ENCODE measurements at places on chromosomes 12 and 14.

- peaks cover 5% of the 10 kb centered on the region for H3K36me3 ChIP-seq
- peak overlapping the region; percentile 89 for H3K4me3 ChIP-seq
- H3K27me3 ChIP-seq: peaks cover 26% of the 10 kb centered on the region
- no peak overlapping the region for H3K27ac ChIP-seq
- no peak for DNase-seq
These were observed 48.8 kb downstream of the LRCOL1 start for GRCh38 chr12:132561427-132562156.

- no peak overlapping the region for H3K27ac ChIP-seq
- no peaks in the 10 kb centered on the region for H3K4me1 ChIP-seq
- H3K36me3 ChIP-seq: no peaks in the 10 kb centered on the region
These were observed 28.2 kb upstream of the AMIGO2 start for GRCh38 chr12:47107926-47108325.

GRCh38 chr12:14072987-14073386 is 91.6 kb upstream of the GRIN2B start:
- no peak overlapping the region for H3K4me3 ChIP-seq
- DNase-seq: no peak
- H3K36me3 ChIP-seq: no peaks in the 10 kb centered on the region
- H3K4me1 ChIP-seq: no peaks in the 10 kb centered on the region
- no peaks in the 10 kb centered on the region for H3K27me3 ChIP-seq
- no peak overlapping the region for H3K27ac ChIP-seq

- no peaks in the 10 kb centered on the region for H3K27me3 ChIP-seq
- no peak overlapping the region for H3K4me3 ChIP-seq
- peaks cover 10% of the 10 kb centered on the region for H3K36me3 ChIP-seq
- H3K27ac ChIP-seq: no peak overlapping the region
- DNase-seq: no peak
- no peaks in the 10 kb centered on the region for H3K4me1 ChIP-seq
These were observed 12.2 kb downstream of the POLR3B start for GRCh38 chr12:106369624-106370346.

DNA sequence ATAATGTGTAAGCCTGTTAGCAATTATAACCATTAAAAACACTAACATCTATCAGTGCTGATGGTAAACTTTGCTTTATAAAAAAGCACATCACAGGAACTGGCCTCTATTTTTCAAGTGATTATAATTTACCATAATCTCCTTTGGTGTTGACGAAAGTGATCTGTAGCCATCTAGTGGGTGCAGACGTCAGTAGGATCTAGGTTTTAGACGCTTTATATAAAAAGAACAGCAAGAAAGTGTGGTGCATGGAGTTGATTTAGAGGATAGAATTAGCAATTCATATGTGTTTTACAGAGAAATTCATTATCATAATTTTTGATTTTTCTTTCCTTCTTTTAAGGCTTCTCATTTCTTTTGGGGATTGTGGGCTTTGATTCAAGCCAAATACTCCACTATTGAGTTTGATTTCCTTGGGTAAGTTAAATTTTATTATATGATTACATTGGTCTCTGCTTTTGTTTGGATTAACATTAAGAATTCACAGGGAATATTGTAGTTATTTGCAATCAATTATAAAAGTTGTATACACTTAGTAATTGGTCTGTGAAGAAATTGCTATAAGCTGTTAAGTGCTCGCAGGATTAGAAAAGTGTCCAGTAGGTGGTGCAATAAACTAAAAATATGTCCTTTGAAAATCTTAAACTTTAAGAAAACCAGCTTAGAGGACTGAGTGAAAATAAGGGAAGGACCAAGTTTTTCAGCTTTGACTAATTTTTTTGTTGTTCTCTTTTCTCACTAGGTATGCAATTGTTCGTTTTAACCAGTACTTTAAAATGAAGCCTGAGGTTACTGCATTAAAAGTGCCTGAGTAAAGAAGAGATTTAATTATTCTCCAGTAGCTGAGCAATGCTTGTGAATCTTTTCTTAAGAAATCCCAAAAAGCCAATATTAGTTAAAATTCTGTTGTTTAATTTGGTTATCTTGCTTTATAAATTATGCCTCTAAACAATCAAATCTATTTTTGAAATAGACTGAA is 59.5 kb downstream of the ETNK1 start:
- H3K4me1 ChIP-seq: no peaks in the 10 kb centered on the region
- no peak for DNase-seq
- H3K27me3 ChIP-seq: no peaks in the 10 kb centered on the region
- H3K27ac ChIP-seq: no peak overlapping the region
- H3K36me3 ChIP-seq: peaks cover 2% of the 10 kb centered on the region

DNA sequence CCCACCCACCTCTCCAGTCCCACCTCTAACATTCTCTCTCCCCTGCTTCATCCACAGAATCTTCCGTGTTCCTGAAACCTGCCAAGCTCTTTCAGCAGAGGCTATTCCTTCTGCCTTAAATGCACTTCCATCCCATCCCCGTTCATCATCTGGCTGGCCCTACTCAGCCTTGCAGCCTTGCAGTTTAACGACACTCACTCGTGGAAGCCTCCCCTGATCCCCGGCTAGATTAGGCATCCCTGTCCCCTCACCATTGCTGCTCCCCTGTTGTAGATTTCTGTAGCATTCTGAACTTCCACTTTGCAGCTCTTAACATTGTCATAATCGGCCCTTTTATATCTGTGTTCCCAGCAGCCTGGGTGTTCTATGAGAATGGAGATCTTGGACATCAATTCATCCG is 280.5 kb upstream of the NOS1 start:
- H3K27ac ChIP-seq: no peak overlapping the region
- no peaks in the 10 kb centered on the region for H3K27me3 ChIP-seq
- H3K4me1 ChIP-seq: peaks cover 2% of the 10 kb centered on the region

DNA sequence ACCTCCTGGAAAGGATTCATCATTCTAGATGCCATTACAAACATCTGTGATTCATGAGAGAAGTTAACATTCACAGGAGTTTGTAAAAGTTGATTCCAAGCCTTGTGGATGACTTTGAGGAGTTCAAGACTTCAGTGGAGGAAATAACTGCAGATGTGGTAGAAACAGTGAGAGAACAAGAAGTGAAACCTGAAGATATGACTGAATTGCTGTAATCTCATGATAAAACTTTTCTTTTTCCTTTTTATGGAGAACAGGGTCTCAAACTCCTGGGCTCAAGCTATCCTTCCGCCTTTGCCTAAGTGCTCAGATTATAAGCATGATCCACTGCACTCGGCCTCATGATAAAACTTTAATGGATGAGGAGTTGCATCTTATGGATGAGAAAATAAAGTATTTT is 64.5 kb upstream of the GTF2A1 start:
- DNase-seq: no peak
- H3K36me3 ChIP-seq: no peaks in the 10 kb centered on the region
- peaks cover 4% of the 10 kb centered on the region for H3K4me1 ChIP-seq
- no peaks in the 10 kb centered on the region for H3K27me3 ChIP-seq

GRCh38 chr14:104401785-104402184 is 177.8 kb upstream of the C14orf180 start:
- no peak overlapping the region for H3K27ac ChIP-seq
- H3K27me3 ChIP-seq: no peaks in the 10 kb centered on the region
- no peak overlapping the region for H3K4me3 ChIP-seq
- H3K36me3 ChIP-seq: no peaks in the 10 kb centered on the region
- H3K4me1 ChIP-seq: no peaks in the 10 kb centered on the region

- no peak overlapping the region for H3K4me3 ChIP-seq
- no peaks in the 10 kb centered on the region for H3K36me3 ChIP-seq
- no peak for DNase-seq
- H3K27ac ChIP-seq: no peak overlapping the region
- H3K4me1 ChIP-seq: peaks cover 3% of the 10 kb centered on the region
These were observed 867.5 kb upstream of the TMEM132C start for GRCh38 chr12:127399451-127399850.

DNA sequence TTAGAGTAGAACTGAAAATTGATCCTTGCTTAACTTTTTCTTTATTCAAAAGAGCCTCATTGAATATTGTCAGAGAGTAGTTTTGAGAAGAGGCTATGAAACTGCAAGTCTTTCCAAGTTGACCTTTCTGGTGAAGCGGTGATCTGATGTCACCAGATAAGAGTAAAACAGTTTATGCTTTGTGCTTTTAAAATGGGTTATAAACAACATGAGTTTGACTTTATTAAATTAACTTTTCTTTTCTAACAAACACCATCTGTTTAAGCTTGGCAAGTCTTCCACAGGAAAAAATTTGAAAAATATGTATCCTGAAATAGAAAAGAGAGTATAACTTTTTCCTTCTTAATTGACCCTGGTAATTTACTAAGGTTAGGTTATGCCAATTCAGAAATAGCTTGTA is 408.7 kb upstream of the NOVA1 start:
- H3K4me1 ChIP-seq: no peaks in the 10 kb centered on the region
- H3K27me3 ChIP-seq: no peaks in the 10 kb centered on the region
- H3K36me3 ChIP-seq: no peaks in the 10 kb centered on the region
- no peak overlapping the region for H3K27ac ChIP-seq
- DNase-seq: no peak

- no peak overlapping the region for H3K27ac ChIP-seq
- H3K4me3 ChIP-seq: no peak overlapping the region
- H3K27me3 ChIP-seq: no peaks in the 10 kb centered on the region
These were observed 312.6 kb downstream of the BCL11B start for GRCh38 chr14:98959410-98959809.

GRCh38 chr14:95527387-95528002 is 7.4 kb upstream of the GLRX5 start:
- H3K4me3 ChIP-seq: no peak overlapping the region
- no peaks in the 10 kb centered on the region for H3K27me3 ChIP-seq
- no peaks in the 10 kb centered on the region for H3K4me1 ChIP-seq
- no peak overlapping the region for H3K27ac ChIP-seq
- DNase-seq: no peak

DNA sequence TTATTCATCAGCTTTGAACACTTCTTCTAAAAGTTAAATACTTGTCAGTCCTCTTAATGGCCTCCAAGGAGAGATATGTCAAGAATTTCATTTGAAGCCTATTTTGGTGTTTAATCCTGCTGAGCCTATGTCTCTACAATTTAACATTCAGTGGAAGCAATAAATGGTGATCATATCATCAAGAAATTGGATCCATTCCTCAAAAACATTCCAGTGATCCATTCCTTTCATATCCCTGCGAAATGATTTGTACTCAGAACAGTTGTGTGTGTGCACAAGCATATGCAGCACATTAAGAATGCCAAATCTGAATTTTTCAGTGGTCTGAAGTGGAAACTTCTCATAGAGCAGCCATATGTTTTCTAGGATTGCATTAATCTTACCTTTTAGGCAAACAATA is 373.7 kb upstream of the SYT1 start:
- no peak for DNase-seq
- H3K27ac ChIP-seq: no peak overlapping the region
- no peaks in the 10 kb centered on the region for H3K4me1 ChIP-seq
- no peaks in the 10 kb centered on the region for H3K27me3 ChIP-seq
- H3K4me3 ChIP-seq: no peak overlapping the region

- H3K27ac ChIP-seq: no peak overlapping the region
- no peaks in the 10 kb centered on the region for H3K4me1 ChIP-seq
- no peak for DNase-seq
- H3K36me3 ChIP-seq: no peaks in the 10 kb centered on the region
- H3K27me3 ChIP-seq: no peaks in the 10 kb centered on the region
These were observed 20.0 kb downstream of the SCAF11 start for GRCh38 chr12:45970391-45970790.

GRCh38 chr14:65001723-65002122 is 15.0 kb downstream of the FNTB start:
- no peak overlapping the region for H3K4me3 ChIP-seq
- DNase-seq: no peak
- no peaks in the 10 kb centered on the region for H3K4me1 ChIP-seq
- no peaks in the 10 kb centered on the region for H3K36me3 ChIP-seq

GRCh38 chr12:41407232-41407799 is 219.2 kb downstream of the PDZRN4 start:
- no peaks in the 10 kb centered on the region for H3K4me1 ChIP-seq
- H3K27me3 ChIP-seq: no peaks in the 10 kb centered on the region
- DNase-seq: no peak
- no peak overlapping the region for H3K4me3 ChIP-seq
- H3K36me3 ChIP-seq: no peaks in the 10 kb centered on the region

- DNase-seq: no peak
- no peak overlapping the region for H3K4me3 ChIP-seq
- H3K4me1 ChIP-seq: no peaks in the 10 kb centered on the region
- no peaks in the 10 kb centered on the region for H3K27me3 ChIP-seq
These were observed 81.2 kb downstream of the VCPKMT start for GRCh38 chr14:50035214-50035613.

- H3K4me3 ChIP-seq: no peak overlapping the region
- no peaks in the 10 kb centered on the region for H3K27me3 ChIP-seq
- no peak for DNase-seq
- no peaks in the 10 kb centered on the region for H3K36me3 ChIP-seq
These were observed 158.4 kb upstream of the HIF1A start for GRCh38 chr14:61536661-61537562.

- no peaks in the 10 kb centered on the region for H3K4me1 ChIP-seq
- no peak overlapping the region for H3K4me3 ChIP-seq
- H3K36me3 ChIP-seq: peaks cover 6% of the 10 kb centered on the region
- H3K27ac ChIP-seq: no peak overlapping the region
These were observed 93.6 kb downstream of the TXNDC16 start for GRCh38 chr14:52458721-52459085.

DNA sequence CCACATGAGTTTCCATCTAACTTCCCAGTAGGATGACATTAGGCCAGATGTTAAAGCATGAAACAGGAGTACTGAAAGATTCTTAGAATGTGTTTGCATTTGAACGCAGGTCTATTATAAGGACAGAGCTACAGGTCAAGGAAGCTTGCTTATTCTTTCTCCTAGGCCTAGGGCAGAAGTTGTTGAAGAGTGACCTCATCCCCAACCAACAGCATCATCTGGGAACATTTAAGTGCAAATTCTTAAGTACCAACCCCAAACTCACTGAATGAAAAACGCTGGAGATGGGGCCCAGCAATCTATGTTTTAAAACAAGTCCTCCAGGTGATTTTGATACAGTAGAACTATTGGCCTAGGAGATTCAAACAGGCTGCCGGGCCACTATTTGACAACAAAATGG is 52.4 kb downstream of the PAPLN start:
- no peak overlapping the region for H3K4me3 ChIP-seq
- H3K36me3 ChIP-seq: peaks cover 3% of the 10 kb centered on the region
- no peak overlapping the region for H3K27ac ChIP-seq
- no peaks in the 10 kb centered on the region for H3K27me3 ChIP-seq
- H3K4me1 ChIP-seq: peaks cover 16% of the 10 kb centered on the region

GRCh38 chr12:125310461-125310860 is 245.2 kb downstream of the AACS start:
- H3K4me3 ChIP-seq: no peak overlapping the region
- no peak overlapping the region for H3K27ac ChIP-seq
- H3K4me1 ChIP-seq: peaks cover 10% of the 10 kb centered on the region
- no peaks in the 10 kb centered on the region for H3K36me3 ChIP-seq
- DNase-seq: no peak

GRCh38 chr14:31419967-31420318 is 407 bp downstream of the HEATR5A start:
- H3K36me3 ChIP-seq: no peaks in the 10 kb centered on the region
- H3K4me3 ChIP-seq: peak overlapping the region; percentile 89
- peak overlapping the region; percentile 20 for H3K27ac ChIP-seq
- no peaks in the 10 kb centered on the region for H3K4me1 ChIP-seq
- no peak for DNase-seq

DNA sequence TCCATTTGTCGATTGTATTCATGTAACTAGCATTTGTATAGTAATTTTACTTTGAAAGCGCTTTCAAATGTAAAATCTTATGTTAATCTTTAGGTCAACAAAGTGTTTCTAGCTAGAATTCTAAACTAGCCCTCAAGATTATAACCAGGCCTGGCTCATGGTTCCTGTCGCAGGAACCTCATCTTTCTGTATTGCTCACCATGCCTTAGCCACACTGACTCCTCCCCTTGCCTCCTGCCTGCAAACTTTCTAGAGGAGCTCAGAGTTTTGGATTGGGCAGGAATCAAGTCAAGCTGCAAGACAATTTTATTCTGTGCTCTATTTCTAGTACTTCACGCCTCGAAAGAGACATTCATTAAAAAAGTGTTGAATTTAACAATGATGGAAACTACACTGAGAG is 99.8 kb downstream of the TGFB3 start:
- H3K27ac ChIP-seq: no peak overlapping the region
- H3K4me1 ChIP-seq: no peaks in the 10 kb centered on the region
- H3K27me3 ChIP-seq: no peaks in the 10 kb centered on the region
- H3K36me3 ChIP-seq: no peaks in the 10 kb centered on the region

Measured in H1 (cell line).